CD14-positive monocyte (primary cell): ENCODE measurements at places on chromosomes 16 and 17.

GRCh38 chr16:77322757-77323156 lies 112.1 kb downstream of the ADAMTS18 start:
- DNase-seq, result no peak

- DNase-seq, result no peak
These were observed 390.3 kb upstream of the CCL2 start for GRCh38 chr17:33864758-33865229.

DNA sequence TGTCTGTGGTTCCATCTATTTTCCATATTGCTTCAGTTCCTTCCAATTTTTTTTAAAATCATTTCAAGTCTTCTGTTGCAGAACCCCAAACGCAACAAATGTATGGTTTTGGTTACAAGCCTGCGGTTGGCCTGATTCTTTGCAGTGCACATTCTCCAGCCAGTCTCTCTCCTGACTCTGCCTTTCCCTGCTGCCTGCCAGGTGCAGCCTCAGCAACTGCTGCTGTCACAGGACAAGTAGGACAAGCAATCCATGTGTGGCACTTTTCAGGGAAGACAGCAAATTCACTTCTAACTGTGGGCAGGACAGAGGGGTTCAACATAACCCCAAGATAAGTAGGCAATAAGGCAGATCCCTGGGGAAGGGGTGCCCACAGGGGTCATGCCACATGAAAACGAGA lies 24.2 kb downstream of the EMP2 start:
- DNase-seq, result no peak

GRCh38 chr16:57566436-57566835 lies 24.0 kb downstream of the ADGRG5 start:
- no peak for DNase-seq

GRCh38 chr16:79994418-79994817 lies 393.9 kb upstream of the MAF start:
- no peak for DNase-seq
